ENCODE measurements at places on chromosomes 7 and 10.

GRCh38 chr10:14262836-14263425 is 67.8 kb downstream of the FRMD4A start:
- DNase-seq = no peak

DNA sequence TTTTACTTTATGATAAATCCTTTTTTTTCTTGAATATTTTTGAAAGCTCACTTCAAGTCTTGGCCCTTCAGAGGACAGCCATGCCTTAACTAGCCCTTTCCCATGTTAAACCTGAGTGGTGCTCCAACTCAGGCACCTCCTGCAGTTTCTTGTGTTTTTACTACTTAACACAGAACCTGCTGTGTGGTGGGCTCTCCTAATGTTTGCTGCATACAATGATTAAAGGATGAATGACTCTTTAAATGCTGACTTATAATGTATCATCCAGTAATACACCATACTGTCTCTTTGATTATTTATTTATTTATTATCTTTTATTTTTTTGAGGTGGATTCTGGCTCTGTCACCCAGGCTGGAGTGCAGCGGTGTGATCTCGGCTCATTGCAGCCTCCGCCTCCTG is 179.4 kb downstream of the SEMA3E start:
- DNase-seq = no peak

- DNase-seq = no peak
Observed at GRCh38 chr7:1669954-1670893, at the start of gene ELFN1. Gene ELFN1 (plus strand): TSS chr7:1670277. CDS start chr7:1744597, 74,320 bp downstream.

DNA sequence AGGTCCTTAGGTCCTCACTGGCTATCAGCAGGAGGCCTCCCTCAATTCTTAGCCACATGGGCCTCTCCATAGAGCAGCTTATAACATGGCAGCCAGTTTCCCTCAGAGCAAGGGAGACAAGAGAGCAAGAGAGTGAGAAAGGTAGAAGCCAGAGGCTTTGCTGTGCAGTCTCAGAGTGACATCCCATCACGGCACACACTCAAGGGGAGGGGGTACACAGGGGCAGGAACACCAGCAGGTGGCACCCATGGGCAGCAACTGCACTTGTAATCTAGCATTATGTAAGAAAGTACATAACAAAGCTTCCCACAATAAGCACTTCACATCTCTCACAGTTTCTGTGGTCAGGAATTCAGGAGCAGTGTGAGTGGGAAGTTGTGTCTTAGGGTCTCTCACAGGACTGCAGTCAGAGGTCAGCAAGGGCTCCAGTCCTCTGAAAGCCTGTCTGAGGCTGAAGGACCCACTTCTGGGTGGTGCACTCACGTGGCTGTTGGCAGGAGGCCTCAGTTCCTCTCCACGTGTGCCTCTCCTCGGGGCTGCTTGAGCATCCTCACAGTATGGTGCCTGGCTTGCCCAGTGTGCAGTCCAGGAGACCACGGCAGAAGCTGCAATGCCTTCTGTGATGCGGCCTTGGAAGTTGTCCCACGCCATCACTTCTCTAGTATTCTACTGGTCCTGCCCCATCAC is 159.4 kb downstream of the OAT start:
- DNase-seq = peak; percentile 7

DNA sequence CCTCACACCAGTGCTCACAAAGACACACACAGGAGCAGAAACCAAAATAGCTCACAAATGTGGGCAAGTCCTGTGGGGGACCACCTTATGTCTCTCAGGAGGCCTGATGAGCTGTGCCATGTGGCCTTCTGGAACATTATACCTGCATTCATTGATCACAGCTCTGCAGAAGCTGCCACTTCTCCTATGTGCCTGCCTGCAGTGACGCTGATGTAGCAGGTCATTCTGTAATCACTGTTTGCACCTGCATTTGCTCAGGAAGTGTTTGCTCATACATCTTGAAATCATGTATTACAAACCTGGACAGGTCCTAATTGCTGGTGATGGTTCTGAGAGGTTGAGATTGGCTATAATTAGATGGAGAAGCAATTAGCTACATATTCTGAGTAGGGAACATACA is 310.2 kb downstream of the AUTS2 start:
- DNase-seq = no peak

DNA sequence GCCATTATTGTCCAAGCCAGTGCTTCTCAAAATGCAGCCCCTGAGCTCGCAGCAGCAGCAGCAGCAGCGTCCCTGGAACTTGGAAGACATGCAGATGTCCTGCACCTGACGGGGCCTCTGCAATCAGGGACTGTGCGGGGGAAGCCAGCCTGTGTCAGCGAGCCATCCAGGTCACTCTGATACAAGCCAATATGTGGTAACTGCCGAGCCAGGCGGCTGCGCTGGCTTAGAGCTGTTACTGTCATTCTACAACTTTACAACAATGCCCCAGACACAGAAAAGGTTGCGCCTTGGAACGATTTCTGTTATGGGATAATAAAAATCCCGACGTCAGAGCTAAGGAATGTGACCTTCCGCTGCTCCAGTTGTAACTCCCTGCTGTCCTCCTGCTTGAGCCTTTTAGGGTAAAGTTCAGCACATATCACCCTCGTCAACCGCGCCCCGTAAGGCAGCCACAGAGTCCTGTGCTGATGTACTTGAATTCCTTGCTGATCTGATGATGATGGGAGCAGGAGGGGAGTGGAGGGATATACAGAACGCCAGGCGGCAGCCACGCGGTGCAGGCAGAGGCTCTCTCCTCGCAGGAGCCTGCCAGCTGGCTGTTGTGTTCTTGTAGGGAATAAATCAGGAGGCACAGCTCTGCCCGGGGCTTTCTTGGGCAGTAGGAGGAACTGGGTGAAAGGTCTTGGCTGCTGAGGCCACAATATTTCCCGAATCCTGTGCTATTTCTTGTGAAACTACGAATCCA is 20.0 kb upstream of the CRYGN start:
- no peak for DNase-seq

- DNase-seq = no peak
Observed at GRCh38 chr10:128632694-128633093, 506.5 kb upstream of the MKI67 start.

DNA sequence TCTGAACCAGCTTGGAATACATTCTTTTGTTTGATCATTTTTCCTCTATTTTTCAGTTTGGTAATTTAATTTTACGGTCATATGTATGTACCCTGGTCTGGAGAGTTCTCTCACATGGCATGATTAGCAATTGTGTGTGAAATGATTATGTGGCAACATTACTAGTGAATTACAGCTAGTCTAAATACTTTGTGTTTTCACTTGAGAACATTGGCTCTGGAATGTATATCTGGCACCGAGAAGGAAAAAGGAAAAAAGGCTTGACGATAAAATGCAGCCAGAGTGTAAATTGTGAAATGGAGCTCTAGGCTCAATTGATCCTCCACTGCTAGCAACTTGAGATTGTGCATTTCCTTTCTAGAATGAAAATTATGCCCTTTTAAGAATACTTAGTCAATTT is 397.2 kb downstream of the EXOC4 start:
- no peak for DNase-seq

DNA sequence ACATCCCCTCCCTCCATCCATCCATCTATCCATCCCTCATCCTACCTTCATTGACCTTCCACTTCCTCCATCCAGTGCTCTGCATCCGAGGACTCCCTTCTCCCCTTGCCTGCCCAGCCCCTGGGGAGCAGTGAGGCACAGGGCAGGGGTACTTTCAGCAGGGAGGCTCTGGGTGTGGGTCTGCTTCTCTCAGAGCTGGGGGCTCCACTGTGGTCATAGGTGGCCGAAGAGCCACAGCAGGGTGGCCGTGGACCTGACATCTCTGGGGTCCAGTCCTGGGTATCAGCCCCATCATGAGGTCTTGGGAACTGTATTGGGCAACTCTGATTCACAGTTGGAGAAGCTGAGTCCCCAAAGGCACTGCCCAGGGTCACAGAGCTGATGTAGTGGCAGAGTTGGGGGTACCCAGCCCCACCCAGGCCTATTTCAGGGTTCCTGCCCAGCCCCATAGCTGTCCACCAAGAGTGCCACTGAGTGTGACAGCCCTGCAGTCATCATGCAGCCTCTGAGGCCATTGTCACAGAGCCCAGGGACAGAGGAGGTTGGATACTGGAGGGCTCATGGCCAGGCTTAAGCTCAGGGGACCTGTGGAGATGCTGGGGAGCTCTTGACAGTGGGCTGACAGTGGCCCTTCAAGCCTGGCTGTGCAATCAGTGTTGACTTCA is 35.3 kb upstream of the DPYSL4 start:
- DNase-seq = no peak

DNA sequence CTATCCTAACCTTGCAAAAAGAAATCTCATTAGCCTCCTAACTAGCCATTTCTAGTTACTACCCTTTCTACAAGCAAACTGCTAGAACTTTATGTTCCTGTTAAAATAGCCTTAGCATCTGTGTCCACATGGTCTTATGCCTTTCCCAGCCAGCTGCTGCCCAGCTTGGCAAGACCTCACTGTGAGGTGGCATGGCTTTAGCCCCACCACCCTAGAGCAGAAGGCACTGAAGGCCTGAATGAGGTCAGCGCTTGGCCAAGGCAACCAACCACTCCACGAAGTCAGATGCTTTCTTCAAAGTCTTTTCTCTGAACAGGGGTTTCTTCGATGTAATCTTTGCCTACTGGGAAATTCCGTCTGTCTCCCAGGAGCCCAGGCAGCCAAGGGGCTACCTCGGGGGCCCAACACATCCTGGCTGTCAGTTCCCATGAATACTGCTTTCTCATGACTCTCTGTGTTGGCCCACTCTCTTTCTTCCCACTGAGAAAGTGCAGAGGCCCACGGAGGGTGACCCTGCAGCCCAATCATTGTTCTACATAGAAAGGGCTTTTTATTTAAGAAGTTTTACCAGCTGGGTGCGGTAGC is 41.6 kb downstream of the POLR3A start:
- no peak for DNase-seq

DNA sequence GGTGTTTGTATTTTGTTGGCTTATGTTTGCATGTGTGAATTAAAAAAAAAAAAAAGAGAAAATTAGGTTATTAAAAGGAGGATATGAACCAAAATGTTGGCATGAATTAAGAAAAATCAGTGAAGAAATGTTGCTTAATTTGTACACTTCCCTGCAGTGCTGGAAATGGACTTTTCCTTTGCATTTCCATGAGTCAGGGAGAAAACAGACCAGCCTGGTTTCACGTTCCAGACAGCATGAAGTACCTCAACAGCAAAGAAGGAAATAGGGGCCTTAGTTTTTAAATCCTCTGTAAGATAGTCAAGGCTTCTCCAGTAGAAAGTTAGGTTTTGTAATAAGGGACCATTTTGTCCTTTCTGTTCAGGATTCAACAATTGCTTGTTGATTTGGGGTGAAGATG is 159.7 kb downstream of the CELF2 start:
- DNase-seq = no peak

GRCh38 chr10:80075781-80076180 is 2.7 kb upstream of the TMEM254 start:
- DNase-seq = no peak

DNA sequence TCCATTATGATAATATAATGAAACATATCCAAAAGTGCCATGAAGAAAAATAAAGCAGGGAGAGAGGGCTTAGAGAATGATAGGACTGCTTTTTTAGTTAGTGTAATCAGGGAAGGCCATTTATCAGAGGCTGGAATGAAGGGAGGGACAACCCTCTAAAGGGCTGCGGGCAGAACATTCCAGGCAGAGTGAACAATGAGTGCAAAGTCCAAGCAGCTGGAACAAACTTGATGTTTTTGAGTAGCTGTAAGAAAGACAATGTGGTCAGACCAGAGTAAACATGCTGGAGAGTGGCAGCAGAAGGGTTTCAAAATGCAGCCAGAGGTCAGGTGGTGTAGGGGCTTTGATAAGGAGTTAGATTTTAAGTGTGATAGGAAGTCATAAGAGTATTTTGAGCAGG is 65.6 kb upstream of the CCDC6 start:
- DNase-seq = no peak

DNA sequence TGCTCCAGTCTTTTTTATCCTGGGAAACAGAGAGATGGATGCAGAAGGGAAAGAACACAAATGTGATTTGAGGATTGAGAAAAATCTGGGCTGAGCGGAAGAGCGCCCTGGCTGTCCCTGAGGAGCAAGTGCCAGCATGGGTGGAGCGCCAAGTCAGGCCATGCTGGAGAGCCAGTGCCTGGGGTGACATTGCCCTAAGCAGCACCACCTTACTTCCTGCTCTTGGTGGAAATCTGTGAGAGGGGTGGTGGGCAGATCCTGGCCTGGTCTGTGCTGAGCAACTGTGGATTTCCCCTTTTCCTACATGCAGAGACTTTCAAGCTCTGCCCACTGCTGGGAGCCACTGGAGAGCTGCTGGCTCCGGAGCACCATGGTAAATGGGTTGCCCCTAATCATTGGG is 36.9 kb downstream of the DDIT4 start:
- no peak for DNase-seq

DNA sequence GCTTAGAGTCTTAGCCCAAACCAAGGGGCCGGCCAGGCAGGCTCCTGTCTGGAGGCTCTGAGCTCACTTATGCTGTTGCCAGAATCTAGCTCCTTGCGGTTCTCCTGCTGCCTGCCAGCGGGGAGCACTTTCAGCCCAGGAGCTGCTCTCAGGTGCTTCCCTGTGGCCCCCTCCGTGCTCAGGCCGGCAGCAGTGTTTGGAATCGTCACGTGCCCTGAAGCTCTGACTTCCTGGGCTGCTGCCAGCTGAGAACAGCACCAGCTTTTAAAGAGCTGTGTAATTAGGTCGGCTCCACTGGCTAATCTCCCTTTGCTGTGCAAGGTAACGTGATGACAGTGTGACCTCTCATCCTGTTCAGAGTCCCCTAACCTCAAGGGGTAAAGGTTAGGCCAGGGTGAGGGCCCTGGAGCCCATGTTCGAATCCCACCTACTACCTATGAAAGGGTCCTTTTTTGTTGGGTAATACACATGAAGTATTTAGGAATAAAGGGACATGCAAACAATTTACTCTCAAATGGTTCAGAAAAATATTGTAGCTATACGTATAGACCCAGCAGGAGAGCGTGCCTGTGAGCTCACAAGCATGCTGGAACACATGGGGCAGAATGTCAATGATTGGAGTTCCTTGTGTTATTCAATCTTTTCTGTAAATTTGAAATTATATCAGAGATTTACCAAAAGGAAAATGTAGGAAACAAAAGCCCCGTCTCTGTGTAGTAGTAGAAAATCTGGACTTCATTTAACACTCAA is 16.6 kb downstream of the ZNF862 start:
- DNase-seq = peak; percentile 68

GRCh38 chr10:73366381-73367298 is 8.0 kb upstream of the CFAP70 start:
- no peak for DNase-seq

DNA sequence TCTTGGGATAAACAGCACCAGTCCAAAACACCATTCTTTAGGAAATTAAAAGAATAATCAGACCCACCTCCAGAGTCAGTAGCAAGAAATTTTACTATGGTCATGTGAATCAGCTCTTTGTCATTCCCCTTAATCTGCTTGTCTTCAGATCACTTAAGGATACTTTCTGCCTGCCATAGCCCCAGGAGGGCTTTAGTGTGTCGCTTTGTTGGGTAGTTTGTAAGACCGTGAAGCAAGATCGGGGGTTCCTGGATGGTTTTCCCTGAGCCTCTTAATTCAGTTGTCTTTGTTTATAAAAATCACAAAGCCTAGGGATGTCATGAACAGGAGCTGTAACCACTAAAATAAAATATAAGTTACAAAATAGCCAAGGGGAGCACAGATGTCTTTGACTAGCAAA is 223.6 kb downstream of the RELN start:
- DNase-seq = no peak

All from CD4-positive, alpha-beta T cell (primary cell).